ENCODE measurements at places on chromosomes 3 and 15.

- no peak for DNase-seq
These were observed 4.8 kb upstream of the ESYT3 start for GRCh38 chr3:138429665-138430064.

DNA sequence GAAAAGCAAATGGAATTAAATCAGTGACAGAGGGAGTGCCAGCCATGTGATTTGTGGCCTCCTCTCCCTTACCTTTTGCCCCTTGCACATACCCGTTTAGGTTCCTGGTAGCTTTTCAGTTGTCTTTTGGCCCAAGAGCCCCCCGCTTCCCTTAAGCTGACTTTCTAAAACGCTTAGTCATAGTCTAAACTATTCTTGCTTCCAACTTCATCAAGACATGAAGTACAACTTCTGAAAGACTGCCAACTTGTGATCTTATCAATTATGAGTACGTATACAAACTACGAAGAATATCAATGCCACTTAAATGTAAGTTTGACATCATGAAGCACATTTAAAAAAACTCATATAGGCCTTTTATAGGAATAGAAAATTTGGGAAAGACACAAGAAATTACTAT, 61.9 kb downstream of the EIF3J start:
- DNase-seq = no peak

DNA sequence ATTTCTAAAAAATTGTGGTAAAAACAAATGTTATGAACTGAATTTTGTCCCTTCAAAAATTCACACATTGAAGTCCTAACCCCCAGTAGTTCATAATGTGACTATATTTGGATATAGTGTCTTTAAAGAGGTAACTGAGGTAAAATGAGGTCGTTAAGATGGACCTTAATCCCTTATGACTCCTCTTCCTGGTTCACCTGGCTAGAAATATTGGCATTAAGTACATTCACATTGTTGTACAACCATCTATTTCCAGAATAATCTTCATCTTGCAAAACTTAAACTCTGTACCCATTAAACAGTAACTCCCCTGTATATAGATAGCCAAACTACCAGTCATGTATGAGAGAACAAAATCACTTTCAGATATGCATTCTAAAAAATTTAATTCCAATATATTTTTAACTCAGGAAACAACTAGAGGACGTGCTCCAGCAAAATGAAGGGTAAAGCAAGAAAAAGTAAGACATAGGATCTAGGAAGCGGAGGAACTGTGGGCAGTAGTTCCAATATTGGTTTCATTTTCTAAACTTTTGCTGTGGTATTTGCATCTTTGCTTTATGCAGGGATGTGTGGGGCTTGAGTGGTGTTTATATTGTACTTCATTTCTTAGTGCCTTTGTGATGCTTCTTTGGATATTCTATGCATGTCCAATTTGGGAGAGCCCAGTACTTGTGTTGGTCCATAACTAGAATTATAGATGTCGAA, 36.7 kb upstream of the IL20RB start:
- DNase-seq = no peak

- no peak for DNase-seq
These were observed 55.6 kb upstream of the CGNL1 start for GRCh38 chr15:57320631-57321220.

DNA sequence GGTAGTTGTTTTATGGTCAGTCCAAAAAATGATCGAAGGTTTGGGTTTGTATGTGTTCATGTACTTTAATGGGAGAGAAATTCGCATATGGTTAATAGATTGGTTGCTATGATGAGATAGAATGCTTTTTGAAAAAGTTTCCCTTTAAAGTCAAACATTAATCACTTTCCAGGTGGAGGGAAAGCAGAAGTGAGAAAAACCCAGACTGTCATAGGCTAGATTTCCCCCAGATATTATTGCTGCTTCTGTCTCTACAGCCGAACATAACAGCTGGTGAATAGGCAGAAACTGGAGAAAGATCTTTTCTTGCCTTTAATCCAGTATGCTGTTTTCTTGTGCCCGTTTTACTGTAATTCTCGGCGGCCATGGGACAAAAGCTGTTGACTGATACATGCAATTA, 287.6 kb downstream of the SOX2 start:
- no peak for DNase-seq

GRCh38 chr15:66294157-66294931, 976 bp downstream of the DIS3L start:
- DNase-seq = no peak

- DNase-seq = no peak
These were observed 3.2 kb downstream of the ZDHHC19 start for GRCh38 chr3:196207833-196208607.

- DNase-seq = no peak
These were observed 54.7 kb upstream of the KLF13 start for GRCh38 chr15:31271711-31272557.

GRCh38 chr3:122754929-122755328, 38.7 kb downstream of the HSPBAP1 start:
- DNase-seq = no peak

DNA sequence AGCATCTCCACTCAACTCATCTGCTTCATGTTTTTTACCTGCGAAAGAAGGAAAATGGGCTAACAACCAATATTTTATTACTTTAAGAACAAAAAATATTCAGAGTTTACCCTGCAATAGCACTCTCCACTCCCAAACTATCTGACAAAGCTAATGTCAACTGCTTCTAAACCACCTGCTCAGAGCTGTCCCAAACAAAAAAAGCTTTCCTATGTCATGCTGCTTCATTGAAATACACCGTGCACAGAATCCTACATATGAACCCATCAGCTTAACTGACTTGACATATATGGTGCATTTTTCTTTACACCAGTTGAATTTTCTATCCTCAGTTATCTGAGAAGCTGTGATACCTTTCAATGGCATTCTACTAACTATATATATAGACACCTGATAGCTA, 16.5 kb downstream of the SLTM start:
- no peak for DNase-seq

DNA sequence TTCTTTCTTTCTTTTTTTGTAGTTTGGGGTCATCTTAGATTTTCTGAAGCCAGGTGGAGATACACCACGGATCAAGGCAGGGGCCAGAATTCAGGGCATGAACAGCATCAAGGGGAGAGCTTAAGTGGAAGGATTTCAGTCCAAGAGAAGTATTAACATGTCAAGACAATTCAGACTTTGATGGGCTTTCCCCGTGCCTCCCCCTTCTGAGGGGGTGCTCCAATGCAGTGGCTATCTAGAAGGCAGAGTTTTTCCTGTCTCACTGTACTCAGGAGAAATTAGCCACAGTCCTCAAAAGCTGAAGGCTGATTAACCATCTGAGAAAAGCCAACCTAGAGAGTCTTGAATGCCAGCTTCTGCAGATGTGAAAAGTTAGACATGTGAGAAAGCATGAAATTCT, 127.3 kb downstream of the TGFBR2 start:
- no peak for DNase-seq

GRCh38 chr3:79016587-79017376, 751.0 kb downstream of the ROBO1 start:
- DNase-seq = no peak

GRCh38 chr3:11155341-11156025, 1.2 kb downstream of the HRH1 start:
- peak; percentile 68 for DNase-seq

DNA sequence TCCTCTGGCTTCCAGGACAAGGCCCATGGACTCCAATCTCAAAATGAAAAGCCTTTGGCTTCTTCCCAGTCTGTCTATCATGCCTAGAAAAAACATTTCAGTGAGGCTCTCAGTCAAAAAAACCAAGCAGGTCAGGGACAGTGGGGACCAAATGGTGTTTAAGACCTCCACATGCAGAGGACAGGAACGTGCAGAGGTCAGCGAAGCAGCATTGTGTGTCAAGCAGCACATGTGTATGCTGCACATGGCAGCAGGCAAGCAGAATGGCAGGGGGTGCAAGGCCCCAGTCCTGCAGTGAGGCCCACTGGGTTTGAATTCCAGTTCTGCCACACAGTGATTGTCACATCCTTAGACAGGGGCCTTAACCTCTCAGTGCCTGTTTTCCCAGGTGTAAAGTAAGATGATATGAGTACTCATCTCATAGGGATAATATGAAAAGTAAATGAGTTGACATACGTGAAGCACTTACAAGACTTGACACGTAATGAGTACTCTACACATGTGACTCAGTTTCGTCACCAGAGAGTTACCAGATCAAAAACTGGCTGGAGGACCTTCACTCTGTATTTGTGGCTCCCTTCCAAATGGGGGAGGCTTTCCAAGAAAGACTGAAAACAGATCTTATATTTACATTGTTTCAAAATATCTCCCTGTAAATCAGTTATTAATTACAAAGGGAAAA, 11.2 kb downstream of the STIMATE start:
- DNase-seq = no peak

DNA sequence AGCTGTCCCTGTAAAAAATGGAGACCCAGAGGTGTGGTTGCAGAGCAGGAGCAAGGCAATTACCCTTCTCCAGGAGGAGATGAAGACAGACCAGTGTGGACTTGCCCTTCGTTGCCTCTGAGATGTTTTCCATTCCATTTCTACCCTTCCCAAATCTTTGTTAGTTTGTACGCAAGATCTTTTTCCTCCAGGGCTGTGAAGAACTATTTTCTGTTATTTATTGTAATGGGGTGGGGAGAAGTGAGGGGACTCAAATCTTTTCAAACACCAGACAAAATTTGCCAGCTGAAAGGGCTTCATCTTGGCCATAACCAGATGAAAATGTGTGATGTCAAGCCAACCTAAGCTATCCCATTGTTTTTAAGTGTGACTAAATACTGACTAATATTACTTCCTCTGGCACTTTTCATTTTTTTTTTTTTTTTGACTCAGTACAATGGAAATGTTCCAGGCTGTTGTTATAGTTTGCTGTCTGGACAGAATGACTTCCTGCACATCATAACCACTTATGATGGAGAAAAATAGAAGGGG, 271.3 kb upstream of the TPRG1 start:
- DNase-seq = no peak

- no peak for DNase-seq
These were observed 891.5 kb downstream of the ROBO2 start for GRCh38 chr3:77931255-77932009.

DNA sequence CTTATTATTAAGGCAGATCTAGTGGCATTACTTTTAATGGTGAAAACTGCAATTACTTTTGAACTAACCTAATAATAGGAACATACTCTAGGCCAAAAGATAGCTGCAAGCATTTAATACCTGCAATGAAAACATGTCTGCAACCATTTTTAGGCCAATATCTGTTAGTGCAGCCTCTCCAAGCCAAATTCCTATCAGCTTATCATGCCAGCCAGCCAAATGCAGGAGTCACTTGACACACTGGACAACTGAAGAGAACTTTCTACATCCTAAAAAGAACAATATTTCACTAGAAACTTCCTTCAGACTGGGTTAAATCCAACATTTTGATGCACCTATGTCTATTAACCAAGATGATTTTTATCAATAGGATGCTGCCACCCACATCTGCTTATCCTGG, 33.8 kb downstream of the CCDC54 start:
- DNase-seq = no peak

- peak; percentile 36 for DNase-seq
These were observed 64.2 kb upstream of the MYZAP start for GRCh38 chr15:57527382-57528091.

DNA sequence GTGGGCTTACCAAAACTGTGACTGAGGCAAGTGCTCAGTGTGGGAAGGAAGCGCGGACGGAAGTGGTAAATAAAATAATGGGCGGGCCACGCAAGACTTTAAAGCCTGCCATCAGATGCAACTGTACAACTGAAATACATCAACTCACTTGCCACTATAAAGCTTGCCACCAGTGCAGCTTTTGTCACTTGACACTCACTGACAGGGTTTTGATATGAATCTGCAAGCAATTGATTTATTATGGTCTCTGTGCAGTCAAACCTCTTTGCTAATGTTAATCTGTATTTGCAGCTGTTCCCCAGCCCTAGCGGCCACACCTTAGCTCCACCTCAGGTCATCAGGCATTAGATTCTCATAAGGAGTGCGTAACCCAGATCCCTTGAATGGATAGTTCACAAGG, 2.3 kb upstream of the GFM1 start:
- no peak for DNase-seq

DNA sequence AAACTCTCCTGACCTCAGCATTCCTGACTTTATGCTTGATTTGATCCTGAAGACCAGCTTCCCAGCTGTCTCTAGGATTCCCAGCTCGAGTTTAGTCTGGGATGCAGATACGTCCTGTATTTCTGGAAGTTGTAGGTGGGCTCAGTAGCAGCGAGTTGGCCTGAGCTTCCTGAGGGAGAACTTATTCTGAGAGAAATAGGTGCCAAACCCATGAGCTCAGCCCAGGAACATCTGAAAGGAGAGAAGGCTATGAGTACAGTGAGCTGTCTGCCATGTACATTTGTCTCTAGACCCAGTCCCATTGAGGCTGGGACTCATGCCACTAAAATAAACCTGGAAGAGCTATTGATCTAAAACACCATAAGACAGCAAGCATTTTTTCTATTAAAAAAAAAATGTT, 36.6 kb upstream of the SLC9A9 start:
- no peak for DNase-seq

GRCh38 chr15:81337713-81338157, 13.8 kb upstream of the STARD5 start:
- DNase-seq = no peak

- no peak for DNase-seq
These were observed 1.7 kb downstream of the ITPR1 start for GRCh38 chr3:4494895-4495264.

- no peak for DNase-seq
These were observed 183.6 kb upstream of the ATP11B start for GRCh38 chr3:182609575-182610156.

Data from hypothalamus (tissue), 51 donors.